ENCODE measurements at places on chromosomes 7 and 10.
A peak's percentile ranks its signal among the peaks of the same experiment; 100 is the strongest.

GRCh38 chr7:93914581-93915066 lies 6.9 kb upstream of the GNG11 start:
- no peak for DNase-seq

DNA sequence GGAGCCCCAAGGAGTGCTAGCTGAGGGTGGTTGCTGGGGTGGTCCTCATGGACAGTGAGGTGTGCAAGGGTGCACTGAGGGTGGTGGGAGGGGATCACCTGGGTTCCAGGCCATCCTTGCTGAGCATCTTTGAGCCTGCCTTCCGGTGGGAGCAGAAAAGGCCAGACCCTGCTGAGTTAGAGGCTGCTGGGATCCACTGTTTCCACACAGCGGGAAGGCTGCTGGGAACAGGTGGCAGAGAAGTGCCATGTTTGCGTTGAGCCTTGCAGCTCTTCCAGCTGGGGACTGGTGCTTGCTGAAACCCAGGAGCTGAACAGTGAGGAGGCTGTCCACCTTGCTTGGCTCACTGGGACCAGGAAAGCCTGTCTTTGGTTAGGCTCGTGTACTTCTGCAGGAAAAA lies 34.9 kb downstream of the PRF1 start:
- no peak for DNase-seq

DNA sequence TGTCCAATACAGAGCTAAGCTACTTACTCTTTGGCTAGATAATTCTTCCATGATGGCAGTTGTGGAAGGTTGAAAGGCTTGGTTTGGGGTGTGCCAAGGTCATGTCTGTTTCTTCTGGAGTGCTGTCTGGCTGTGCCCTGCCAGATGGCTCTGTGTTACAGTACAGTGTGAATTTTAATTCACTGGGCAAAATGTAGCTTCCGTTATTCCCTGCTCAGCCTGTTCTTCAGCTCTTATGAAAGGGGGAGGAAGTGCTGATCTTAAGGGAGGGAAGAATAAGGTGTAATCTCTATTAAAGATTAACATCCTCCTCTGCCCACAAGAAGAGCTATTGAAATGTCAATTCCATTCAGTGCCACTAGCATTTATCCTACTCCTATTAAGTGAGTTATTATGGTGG lies 52.2 kb downstream of the SND1 start:
- DNase-seq, result no peak

DNA sequence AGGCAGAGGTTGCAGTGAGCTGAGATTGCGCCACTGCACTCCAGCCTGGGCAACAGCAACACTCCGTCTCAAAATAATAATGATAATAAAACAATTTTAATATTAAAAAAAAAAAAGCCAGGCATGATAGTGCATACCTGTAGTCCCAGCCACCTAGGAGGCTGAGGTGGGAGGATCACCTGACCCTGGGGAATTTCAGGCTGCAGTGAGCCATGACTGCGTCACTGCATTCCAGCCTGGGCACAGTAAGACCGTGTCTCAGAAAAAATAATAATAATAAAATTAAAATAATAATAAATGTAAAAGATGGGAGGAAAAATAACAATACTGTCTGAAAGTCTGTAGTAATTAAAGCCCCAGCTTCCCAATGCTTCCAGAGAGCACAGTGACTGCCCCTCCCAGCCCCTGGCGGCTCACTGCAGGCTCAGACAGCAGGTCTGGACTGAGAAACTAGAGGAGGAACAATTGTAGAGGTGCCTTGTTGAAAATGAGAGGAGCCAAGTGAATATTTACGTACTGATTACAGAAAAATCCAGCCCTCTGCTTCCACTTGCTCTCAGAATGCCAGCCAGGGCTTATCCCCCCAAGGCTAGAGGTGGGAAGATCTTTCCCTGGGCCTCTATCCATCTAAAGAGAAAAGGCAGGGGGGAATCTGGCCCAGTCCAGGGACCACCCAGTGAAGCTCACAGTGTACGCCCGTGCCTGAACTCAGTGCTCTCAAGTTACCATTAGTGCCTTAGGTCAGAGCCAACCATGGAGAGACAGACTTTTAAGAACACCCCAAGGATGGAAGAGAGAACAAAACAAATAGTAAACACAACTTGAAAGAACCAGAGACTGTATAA lies 112.8 kb downstream of the PARD3 start:
- DNase-seq, result no peak

DNA sequence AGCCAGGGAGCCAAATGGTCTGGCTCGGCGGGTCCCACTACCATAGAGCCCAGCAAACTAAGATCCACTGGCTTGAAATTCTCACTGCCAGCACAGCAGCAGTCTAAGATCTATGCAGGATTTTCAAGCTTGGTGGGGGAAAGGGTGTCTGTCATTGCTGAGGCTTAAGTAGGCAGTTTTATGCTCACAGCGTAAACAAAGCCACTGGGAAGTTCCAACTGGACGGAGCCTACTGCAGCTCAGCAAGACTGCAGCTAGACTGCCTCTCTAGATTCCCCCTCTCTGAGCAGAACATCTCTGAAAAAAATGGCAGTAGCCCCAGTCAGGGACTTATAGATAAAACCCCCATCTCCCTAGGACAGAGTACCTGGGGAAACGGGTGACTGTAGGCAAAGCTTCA lies 277.6 kb upstream of the PHF14 start:
- DNase-seq, result no peak

- peak; percentile 16 for DNase-seq
Measured at GRCh38 chr7:36686499-36686898, 37.8 kb downstream of the AOAH start.

GRCh38 chr10:29529146-29529545 lies 105.6 kb downstream of the SVIL start:
- no peak for DNase-seq

DNA sequence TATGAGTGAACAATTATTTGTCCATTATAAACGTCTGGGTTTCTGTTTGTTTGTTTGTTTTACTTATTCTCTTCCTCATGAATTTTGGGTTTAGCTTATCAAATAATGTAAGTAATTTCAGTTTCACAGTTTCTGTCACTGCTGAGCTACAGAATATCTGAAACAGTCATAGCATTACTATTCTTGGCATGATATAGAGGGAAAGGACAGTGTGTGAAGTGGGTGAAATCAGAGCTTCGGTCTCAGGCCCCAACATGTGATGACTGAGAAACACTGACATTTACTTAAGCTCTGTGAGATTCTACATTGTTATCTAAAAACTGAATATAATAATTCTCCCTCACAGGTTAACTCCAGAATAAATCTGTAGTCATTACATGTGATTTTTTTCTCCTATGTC lies 8.8 kb upstream of the OR6V1 start:
- peak; percentile 14 for DNase-seq

DNA sequence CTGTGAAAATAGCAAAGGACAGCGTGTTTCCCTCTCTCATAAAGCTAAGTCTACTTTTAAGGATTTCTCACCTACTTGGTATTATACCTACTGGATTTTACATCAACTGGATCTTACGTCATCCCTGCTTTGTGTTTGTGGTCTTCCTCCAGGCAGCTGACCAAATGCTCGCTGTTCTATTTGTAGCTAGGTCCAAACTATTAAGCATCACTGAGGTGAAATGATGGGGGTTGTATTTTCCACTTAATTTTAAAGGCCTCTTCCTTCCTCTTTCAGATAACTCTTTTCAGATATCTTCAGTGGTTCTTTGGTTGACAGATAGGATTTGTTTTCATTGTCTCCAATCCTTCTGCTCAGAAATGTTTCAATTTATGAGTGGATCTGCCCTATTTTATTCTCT lies 169.7 kb downstream of the RNLS start:
- DNase-seq, result no peak

GRCh38 chr7:105816266-105816843 lies 60.0 kb downstream of the ATXN7L1 start:
- no peak for DNase-seq

- DNase-seq, result no peak
Measured at GRCh38 chr10:97763411-97763810, 8.4 kb downstream of the SFRP5 start.

GRCh38 chr7:11332865-11333228 lies 359.2 kb downstream of the PHF14 start:
- no peak for DNase-seq

- peak; percentile 40 for DNase-seq
Measured at GRCh38 chr10:74681917-74682627, 144.3 kb upstream of the KAT6B start.

GRCh38 chr7:70935854-70936253 lies 196.1 kb upstream of the GALNT17 start:
- DNase-seq, result no peak

- DNase-seq, result no peak
Measured at GRCh38 chr7:137474540-137475026, 131.1 kb upstream of the PTN start.

DNA sequence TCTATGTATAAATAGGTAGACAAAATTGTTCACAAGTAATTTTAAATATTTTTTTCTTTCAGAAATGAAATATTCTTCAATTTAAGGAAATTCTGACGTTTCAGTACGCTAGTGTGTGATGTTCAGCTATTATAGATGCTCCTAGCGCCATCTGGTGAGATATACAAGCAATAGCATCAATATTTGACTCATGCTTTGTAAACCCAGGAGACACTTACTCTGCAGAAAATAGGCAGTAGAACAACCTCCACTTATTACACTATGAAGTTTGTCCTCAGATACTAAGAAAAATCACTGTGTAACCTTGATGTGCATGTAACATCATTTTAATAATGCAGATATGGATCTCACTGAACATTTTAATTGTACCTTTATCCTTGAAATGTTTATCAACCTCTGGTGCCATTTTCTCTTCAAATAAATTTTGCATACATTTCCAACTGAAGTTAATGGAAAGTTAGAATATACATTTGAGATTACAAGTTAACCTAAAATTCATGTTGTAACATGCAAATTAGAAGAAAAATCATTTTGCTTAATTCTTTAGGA lies 151.5 kb upstream of the FAM3C start:
- peak; percentile 84 for DNase-seq

DNA sequence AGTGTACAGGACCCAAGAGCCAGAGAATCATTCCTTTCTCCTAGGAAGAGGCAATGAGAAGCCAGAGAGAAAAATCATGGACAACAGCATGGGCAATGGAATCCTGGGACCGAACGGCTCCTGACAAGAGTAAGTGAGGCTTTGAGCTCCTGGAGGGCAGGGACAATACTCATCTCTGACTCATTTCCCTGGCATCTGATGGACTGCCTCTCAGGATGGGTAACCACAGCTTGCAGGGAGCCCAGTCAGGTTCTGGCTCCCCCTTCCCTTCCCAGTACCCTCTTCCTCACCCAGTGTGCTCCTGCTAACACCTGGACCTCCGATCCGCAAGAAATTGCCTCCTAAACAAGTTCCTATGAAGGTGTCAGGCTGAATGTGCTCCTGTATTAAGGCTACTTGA lies 51.2 kb upstream of the SORCS3 start:
- DNase-seq, result no peak

DNA sequence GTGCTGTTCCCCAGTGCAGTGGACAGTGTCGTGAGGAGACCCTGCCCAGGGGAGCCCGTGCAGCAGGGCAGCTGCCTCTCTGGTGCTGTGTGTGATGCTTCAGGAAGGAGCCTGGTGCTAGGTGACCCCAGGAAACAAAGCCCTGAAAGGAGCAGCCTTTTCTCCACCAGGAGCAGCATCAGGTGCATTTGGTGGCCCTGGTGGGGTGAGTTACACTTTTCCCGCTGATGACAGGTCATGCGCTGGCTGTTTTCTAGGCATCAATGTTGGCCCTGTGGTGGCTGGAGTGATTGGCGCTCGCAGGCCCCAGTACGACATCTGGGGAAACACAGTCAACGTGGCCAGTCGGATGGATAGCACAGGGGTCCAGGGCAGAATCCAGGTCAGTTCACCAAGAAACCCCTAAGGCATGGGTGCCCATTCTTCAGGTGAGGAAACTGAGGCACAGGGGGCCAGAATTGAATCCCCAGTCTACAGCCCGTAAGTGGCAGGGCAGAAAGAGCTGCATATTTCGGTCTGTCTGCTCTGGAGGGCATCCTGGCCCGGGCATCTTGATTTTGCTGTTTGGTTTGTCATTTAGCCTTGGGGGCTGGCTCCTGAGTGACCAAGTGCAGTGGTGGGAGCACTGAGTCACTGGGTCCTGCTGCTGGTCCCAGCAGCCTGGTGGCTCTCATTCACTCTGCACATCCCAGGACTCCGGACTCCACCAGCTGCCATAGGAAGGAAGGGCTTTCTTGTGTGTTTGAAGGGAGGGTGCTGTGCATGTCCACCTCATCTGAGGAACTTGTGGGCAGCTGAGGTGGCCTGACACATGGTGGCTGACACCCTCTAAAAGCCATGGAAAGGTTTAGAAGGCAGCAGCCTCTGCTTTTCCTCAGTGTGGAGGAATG lies 136.3 kb downstream of the ADCY1 start:
- no peak for DNase-seq

- no peak for DNase-seq
Measured at GRCh38 chr10:99555825-99556523, 23.2 kb downstream of the NKX2-3 start.

GRCh38 chr7:151245360-151246101 lies 3.0 kb downstream of the SMARCD3 start:
- DNase-seq, result peak; percentile 81

DNA sequence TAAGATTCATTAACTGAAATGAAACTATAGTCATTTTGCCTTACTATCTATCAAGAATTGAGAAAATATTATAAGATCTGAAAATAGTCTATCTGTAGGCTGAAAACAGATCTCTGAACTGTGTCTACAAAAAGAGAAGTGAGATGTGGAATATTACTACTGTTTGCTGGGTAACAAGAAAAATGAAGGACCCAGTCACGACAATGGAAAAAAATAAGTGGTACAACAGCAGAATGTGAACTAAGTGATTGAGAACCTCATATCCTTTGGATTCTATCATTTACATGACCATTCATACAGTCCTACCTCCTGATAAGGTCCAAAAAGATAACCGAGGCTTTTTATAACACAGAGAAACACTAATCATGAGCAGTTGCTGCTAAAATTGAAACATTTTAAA lies 94.3 kb downstream of the UBE2H start:
- no peak for DNase-seq

- DNase-seq, result no peak
Measured at GRCh38 chr7:26910221-26910620, 45.8 kb upstream of the SKAP2 start.

- no peak for DNase-seq
Measured at GRCh38 chr10:96415891-96416554, 57.2 kb upstream of the OPALIN start.

DNA sequence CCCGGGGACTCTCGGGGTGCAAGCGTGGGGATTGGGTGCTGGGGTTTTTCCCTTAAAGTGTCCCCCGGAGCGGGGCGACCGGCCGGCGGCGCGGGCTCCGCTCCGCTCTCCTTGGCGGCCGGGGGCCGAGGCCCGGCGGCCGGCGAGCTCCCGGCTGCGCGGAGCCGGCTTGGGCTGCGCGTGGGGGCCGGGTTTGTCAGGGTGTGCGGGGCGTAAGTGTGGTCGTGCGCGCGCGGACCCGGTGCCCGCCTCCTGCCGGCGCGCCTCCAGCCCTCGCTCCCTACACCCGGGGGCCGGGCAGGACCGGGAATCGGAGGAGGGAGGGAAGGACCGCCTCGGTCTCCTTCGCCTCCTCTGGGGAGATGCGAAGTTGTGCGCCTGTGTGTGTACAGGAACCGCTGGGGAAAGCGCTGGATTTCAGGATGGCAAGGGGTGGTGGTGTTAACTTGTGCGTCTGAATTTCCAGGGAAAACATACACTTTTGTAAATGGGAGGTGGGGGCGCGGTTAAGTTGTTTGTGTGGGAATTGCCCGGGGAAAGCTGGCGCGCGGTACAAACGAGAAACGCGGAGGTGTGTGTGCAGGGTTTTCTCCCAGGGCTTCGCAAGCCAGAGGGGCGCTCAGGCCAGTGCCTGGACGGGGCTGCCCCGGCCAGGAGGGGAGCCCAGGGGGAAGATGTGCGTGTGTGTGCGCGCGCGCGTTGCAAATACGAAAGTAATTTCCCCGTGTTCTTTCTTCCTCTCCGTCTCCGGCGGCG lies 737 bp downstream of the ZMIZ1 start:
- DNase-seq, result peak; percentile 66

GRCh38 chr10:785089-785860 lies 95.8 kb upstream of the DIP2C start:
- no peak for DNase-seq

Measured in cardiac muscle cell (in vitro differentiated cells and primary cell).